Naive thymus-derived CD8-positive, alpha-beta T cell (primary cell): ENCODE measurements at places on chromosomes 2 and 18. TPM values are rescaled to one million over a fixed set of nuclear protein-coding genes. Genes with fewer than 3 reads are reported as not detected.

ANKRD53 gene
- total RNA-seq: 1.6 TPM

GBX2 gene
- not detected for total RNA-seq

SH3YL1 gene
- total RNA-seq: 92.0 TPM

RPRM gene
- total RNA-seq: not detected

HEATR5B gene
- 36.6 TPM for total RNA-seq

UGT1A5 gene
- not detected for total RNA-seq

LDLRAD4 gene
- total RNA-seq: 52.9 TPM

SMYD5 gene
- total RNA-seq: 56.3 TPM

FOXI3 gene
- not detected for total RNA-seq

SP5 gene
- total RNA-seq: not detected

MAP3K19 gene
- total RNA-seq: not detected

GALNT3 gene
- 2.0 TPM for total RNA-seq

BBS5 gene
- total RNA-seq: 4.1 TPM

STEAP3 gene
- total RNA-seq: not detected

ITGB6 gene
- total RNA-seq: not detected

LYPD6B gene
- total RNA-seq: not detected

C2orf92 gene
- 18.2 TPM for total RNA-seq

CKAP2L gene
- total RNA-seq: not detected

DNAJC5G gene
- not detected for total RNA-seq

PRR30 gene
- total RNA-seq: not detected

CNDP1 gene
- total RNA-seq: not detected

NGEF gene
- total RNA-seq: not detected

RNASEH1 gene
- total RNA-seq: 24.1 TPM

GKN1 gene
- total RNA-seq: not detected

TMEM178A gene
- 0.47 TPM for total RNA-seq

FBXO15 gene
- 4.2 TPM for total RNA-seq

DSC3 gene
- not detected for total RNA-seq

DCDC2C gene
- not detected for total RNA-seq
